HS-27A (cell line): ENCODE measurements at places on chromosomes 6 and 20.

- DNase-seq: no peak
These were observed 34.2 kb downstream of the KATNA1 start for GRCh38 chr6:149614337-149614736.

DNA sequence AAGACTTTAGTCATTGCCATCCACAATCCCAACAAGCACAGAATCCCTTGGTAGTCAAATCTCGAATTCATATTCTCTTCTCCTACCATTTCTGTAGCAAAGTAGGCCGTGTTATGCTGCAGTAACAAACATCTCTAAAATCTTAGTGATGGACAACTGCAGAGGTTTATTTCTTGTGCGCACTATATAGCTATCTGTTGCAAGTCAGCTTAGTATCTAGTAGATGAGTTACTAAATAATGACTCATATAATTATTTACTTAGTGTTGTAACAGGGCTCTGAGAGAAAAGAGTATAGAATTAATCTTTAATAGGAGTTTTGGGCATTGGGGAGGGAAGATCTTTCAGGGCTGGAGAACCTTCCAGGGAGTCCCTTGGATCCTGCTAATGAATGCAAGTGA, 73.3 kb downstream of the CAP2 start:
- no peak for DNase-seq

GRCh38 chr6:46234156-46234556, 63.4 kb upstream of the ENPP5 start:
- no peak for DNase-seq

DNA sequence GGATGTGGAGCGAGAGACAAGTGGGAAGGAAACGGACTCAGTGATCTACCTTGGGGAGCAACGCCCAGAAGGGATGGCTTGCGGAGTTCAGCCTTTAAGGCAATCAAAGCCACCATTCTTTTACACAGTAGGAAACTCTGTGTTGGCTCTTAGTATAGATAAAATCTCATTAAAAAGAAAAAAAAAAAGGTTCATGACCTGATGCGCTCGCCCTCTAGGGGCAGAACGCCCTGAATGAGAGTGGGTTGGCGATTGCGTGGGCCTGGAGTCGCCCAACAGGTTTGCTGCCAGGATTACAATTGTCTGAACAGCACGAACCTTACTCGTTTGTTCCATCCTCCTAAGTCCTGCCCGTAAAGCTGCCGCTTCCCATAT, 1.2 kb downstream of the TPD52L1 start:
- DNase-seq: no peak

GRCh38 chr6:25237579-25237978, 41.6 kb upstream of the CARMIL1 start:
- DNase-seq: no peak
